Tibial nerve (tissue), 4 donors: ENCODE measurements at places on chromosomes 12 and 14. TPM values are rescaled to one million over a fixed set of nuclear protein-coding genes. Genes with fewer than 3 reads are reported as not detected.
A peak's percentile ranks its signal among the peaks of the same experiment; 100 is the strongest.

DNA sequence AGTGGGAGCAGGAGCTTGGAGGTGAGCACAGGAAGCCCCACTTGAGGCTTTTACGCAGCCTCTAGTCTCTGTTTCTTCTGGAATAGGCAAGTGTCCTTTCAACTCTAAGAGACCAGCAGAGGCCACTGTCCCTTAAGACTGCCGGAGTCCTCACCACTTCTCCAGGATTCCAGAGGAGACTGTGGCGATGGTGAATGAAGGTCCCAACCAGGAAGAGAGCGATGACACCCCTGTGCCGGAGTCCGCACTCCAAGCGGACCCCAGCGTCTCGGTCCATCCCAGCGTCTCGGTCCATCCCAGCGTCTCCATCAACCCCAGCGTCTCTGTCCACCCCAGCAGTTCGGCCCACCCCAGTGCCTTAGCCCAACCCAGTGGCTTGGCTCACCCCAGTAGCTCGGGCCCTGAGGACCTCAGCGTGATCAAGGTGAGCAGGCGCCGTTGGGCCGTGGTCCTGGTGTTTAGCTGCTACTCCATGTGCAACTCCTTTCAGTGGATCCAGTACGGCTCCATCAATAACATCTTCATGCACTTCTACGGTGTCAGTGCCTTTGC, 442 bp downstream of the FLVCR2 start:
- peak; percentile 33 for DNase-seq

The SYNDIG1L gene
- total RNA-seq, result not detected

GRCh38 chr12:46711756-46712155, 114.0 kb downstream of the SLC38A4 start:
- no peak for DNase-seq

- DNase-seq, result no peak
Observed at GRCh38 chr12:60173224-60174170, 577.7 kb downstream of the SLC16A7 start.

The PTGER2 gene
- total RNA-seq, result 2.2 TPM

DNA sequence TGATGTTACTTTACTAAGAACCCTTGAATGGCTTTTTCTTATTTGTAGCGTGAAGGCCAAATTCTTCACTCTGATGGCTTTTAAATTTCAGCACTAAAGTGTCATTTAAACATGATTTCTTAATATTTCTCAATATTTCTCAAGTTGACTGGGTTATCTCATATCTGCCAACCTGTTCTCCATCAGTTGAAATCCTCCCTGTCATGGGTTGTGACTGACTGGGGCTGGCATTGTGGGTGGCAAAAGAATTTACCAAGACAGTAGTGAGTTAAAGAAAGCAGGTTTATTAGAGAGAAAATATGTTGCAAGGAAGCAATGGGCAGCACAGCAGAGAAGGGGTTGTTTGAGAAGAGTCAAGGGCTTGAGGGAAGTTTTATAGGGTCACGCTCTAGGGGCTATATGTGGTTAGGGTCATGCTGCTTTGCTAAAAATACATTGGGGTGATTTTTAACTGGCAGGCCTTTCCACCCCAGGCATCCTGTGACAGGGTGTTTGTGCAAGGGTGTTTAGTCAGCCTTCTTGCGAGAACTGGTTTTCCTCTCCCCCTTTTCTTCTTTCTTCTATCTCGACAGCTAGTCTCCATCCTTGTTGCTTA, 232.8 kb upstream of the SEL1L start:
- DNase-seq, result no peak

GRCh38 chr14:91094772-91095171, 19.1 kb upstream of the DGLUCY start:
- no peak for DNase-seq

The ADSS1 gene
- total RNA-seq, result 6.6 TPM

GRCh38 chr12:99200711-99201384, 446.7 kb upstream of the GARIN6 start:
- DNase-seq, result no peak

- no peak for DNase-seq
Observed at GRCh38 chr12:29238822-29239291, 89.8 kb downstream of the FAR2 start.

DNA sequence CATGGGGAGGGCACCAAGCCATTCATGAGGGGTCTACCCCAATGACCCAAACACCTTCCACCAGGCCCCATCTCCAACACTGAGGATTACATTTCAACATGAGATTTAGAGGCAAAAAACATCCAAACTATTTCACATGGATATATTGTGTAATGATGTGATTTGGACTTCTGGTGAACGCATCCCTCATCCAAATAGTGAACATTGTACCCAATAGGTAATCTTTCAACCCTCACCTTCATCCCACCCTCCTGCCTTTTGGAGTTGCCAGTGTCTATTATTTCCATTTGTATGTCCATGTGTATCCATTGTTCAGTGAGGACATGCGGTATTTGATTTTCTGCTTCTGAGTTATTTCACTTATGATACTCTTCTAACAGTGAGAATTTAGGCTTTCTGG, 16.1 kb upstream of the GAS2L3 start:
- no peak for DNase-seq

DNA sequence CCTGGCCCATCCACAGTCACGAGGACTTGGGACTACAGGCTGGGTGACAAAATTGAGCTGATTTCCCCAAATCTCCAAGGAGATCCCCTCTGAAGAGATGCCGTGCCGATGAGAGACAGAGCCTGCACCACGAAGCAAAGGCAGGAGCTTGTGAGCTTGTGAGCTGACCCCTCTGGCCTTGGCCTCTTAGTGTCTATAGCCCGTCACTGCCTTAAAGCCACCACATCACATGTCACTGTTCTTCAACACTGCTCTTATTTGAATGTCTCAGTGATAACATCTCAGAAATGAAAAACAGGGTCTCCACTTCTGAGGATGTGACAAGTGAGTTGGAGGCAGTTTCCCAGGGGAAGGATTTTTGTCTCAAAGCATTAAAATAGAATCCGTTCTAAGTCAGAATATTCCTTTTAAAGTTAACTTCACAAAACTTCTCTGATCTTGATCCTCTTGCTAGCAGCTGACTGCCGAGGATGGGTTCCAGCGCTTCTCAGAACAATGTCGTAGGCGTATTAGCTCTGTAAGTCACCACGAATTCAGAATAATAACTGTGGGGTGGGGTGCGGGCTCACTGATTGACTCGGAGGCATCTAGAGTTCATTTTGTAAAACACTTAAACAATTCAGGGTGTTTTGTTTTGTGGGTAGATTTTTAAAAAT, 37.5 kb downstream of the CHST11 start:
- no peak for DNase-seq
